ENCODE measurements at places on chromosomes 2 and 18.

DNA sequence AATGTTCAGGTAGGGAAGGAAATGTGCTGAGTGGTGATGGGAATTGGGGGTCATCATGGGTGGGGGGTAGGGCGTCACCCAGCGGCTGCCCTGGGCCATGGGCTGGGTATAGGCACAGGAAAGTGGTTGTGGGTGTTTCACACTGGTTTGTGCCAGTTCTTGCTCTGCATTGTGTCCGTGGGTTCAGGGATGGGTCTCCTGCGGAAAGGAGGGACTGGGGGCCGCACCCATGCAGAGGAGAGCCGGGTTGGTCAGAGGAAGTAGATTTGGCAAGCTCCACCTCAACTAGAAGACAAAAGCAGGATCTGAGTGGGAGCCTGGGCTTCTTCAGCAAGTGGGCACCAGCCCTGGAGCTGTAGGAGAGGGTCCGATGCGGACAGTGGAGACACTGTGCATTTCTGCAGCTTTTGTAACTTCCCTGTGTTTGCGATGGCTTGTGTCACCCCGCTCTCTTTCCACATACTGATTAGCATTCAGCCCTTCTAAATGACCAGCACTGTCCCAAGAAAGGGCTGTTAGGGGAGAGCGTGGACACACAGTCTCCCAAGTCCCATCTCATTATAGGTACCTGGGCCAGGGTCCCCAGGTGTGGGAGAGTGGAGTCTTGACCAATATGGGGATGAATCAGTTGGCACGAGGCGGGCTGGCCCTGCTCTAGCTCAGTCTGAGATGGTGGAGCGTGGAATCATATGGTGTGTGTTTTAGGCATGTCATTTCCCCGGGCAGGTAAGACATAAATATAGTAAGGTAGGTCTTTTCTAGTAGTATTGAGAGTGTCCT lies 67.2 kb downstream of the LRRFIP1 start:
- DNase-seq, result no peak

DNA sequence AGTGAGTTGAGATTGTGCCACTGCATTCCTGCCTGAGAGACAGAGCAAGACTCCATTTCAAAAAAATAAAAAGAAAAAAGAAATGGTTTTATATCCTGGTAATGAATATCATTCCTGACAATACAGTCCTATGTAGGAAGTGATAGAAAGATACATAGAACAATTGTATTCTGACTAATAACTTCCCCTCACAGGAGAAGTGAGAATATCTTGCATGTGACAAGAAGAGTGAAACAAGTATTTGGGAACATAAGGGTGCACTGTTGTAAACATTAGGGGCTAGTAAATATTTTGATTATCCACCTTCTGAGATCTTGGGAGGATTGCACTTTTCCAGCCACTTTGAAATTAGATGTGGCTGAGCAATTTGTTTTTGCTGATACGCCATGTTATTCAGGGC lies 40.7 kb downstream of the KLHL14 start:
- DNase-seq, result no peak

DNA sequence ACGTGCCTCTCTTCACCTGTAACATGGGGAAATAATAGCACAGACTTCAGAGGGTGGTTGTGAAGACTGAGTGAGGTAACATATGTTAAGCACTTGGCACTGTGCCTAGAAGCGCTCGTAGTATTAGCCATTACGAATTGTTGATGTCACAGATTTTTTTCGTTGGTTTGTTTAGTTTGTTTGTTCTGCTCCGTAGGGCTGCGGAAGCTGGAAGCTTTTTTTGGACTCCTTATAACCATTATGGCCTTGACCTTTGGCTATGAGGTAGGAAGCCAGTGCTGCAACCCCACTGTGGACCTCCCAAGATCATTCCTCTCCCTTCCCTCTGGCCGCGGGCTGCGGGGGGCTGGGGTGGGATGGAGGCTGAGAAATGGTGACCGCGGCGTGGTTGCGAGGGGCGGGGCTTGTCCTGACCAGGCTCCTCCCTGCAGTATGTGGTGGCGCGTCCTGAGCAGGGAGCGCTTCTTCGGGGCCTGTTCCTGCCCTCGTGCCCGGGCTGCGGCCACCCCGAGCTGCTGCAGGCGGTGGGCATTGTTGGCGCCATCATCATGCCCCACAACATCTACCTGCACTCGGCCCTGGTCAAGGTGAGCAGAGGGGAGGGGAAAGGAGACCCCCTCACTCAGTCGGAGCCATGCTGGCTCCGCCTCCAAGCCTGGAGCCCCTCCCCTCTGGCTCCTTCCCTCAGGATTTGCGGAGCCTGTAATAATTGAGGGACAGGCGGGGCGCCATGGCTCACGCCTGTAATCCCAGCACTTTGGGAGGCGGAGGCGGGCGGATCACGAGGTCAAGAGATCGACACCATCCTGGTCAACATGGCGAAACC lies 5.5 kb downstream of the SLC11A1 start:
- DNase-seq, result peak; percentile 61

GRCh38 chr2:183079139-183079775 lies 710 bp downstream of the DUSP19 start:
- DNase-seq, result no peak

DNA sequence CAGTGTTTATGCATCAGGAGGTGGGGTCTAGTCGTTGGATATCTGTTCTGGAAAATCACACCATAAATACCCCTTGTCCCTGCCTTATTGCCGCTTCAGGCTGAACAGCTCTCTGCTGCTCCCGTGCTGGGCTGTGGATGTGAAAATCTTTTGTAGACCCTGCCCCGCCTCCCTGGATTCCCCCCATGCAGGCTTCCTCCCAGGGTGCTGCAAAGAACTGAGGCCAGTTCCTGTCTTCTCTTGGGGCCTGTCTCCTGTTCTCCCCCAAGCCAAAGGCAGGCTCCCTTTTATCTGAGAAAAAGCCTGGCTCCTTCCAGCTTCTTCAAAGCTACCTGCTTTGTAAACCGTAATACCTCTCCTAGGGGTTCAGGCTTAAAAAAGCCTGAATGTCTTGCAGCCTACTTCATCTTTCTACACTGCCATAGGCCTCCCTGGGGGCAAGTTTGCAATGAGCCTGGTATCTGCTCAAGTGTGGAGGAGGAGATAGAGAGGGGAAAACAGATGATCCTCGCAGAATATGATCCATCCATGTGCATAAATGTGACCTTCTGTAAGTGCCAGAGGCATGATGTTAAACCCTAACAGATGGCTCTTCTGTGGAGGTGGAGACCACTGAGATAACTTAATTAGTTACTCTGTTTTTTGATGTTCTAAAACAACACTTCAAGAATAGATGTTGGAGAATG lies 55.3 kb downstream of the VWA3B start:
- no peak for DNase-seq

DNA sequence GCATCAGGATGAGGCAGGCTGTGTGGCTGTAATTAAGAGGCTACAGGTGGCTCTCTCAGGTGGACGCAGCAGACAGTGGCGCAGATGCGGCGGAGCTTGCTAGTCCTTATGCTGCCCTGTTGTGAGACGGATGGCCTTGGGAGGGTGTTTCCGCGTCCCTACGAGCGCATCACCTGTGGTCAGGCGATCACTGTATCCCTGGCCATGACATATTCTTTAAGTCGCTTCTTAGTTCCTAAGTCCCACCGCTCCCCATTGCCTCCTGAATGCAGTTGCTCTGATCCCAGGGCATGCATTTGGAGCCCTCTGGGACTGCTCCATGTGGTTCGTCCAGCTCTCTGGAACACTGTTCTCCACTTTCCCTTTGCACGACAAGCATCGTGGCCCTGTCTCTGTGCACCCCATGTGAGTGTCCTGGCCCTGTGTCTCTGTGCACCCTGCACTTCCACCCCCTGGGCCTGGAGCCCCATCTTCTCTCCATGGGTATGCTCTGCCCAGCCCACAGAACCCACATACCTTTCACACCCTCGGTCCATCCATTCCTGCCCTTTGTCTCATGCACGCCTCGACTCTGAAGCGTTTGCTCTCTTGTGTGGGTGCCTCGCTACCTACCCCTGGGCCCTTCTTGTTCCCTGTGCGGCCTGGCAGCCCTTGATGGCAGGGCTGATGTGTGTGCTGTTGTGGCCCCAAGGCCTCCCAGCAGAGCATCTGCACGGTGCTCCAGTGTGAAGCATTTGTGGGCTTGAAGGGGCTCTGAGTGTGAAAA lies 74.4 kb downstream of the SH3RF3 start:
- DNase-seq, result no peak

DNA sequence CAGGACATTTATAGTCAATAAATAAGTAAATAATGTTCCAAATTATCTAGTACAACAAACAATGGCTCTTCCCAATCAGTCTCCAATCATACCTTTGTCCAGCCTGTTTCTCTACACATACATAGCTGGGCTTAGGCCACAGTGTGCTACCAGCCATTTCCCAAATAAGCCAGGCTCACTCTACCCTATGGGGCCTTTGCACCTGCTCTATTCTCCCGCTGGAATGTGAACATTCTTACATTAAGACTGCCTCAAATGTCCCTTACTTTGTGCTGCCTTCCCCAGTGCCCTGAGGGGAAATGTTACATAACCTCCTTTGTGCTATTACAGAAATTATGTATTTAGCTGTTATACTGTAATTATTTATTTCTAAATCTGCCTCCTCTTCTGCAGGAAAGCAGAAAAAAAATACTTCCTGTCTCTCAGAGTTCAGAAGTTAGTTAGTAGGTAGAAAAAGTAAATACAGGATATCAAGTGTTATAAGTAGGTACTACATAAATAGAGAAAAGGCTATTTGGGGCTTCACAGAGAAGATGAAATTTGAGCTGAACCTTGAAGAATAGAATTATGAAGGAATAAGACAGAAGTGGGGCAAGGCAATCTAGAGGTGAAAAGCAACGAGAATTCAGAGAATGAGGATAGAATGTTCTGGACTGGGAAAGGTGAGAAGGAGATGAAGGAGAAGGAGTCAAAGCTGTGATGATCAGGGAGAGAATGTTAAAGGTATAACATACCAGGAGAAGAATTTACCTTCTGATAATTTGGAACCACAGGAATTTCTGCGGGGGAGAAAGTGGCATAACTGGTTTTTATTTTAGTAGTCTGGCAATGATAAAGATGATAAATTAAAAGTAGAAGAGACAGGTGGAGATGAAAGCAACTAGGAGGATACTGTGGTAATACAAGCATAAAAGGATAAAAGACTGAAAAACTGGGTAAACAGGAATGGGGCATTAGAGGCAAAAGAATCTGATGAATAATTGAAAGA lies 37.0 kb downstream of the ROCK1 start:
- no peak for DNase-seq

- DNase-seq, result no peak
These were observed 18.7 kb upstream of the CCDC102B start for GRCh38 chr18:68779169-68779568.

GRCh38 chr2:201966691-201967438 lies 66.8 kb upstream of the FZD7 start:
- DNase-seq, result no peak

GRCh38 chr2:20977520-20978180 lies 66.2 kb downstream of the APOB start:
- no peak for DNase-seq

GRCh38 chr2:100437751-100438150 lies 20.3 kb upstream of the CHST10 start:
- no peak for DNase-seq

DNA sequence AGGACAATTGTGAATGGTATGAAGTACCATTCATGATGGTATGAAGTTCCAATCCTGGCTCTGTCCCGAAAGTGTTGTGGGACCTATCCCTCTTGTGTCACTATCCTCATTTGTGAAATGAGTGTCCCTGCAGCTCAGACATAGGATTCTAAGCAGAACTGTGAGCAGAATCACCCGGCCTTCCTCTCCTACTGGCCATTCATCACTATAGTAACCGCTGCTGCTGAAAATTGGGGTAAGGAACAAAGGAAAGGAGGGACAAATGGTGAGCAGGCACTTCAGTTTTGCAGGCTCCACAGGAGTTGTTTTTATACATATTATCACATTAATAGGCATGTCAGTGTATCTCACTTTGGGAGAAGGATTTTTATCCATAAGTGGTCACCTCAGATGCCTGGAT lies 27.4 kb downstream of the SMYD1 start:
- no peak for DNase-seq

- DNase-seq, result no peak
These were observed 251.8 kb downstream of the INSIG2 start for GRCh38 chr2:118340103-118340502.

DNA sequence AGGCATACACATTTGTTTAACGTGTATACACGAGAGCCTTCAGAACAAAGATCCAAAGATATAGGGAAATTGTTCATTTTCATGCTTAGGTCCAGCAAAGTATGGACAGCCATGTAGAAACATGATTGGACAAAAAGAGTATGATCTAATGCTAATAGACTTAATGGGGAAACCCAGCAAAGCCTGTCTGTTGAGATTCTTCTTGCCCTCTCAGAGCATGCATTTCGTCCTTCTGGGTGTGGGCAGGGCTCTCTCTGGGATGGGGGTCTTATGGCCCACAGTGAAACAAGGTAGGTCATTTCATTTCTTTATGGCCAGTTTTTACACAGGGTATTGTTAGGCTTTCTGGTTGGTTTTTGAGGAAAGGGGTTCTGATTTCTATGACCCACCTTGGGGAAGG lies 124.4 kb downstream of the COMMD1 start:
- no peak for DNase-seq

GRCh38 chr2:133674433-133675331 lies 106.4 kb upstream of the NCKAP5 start:
- peak; percentile 7 for DNase-seq

- no peak for DNase-seq
These were observed at the start of gene RAB11FIP5 for GRCh38 chr2:73112913-73113854. RAB11FIP5 (minus strand) TSS chr2:73112948; CDS start chr2:73112777, 171 bp downstream.

DNA sequence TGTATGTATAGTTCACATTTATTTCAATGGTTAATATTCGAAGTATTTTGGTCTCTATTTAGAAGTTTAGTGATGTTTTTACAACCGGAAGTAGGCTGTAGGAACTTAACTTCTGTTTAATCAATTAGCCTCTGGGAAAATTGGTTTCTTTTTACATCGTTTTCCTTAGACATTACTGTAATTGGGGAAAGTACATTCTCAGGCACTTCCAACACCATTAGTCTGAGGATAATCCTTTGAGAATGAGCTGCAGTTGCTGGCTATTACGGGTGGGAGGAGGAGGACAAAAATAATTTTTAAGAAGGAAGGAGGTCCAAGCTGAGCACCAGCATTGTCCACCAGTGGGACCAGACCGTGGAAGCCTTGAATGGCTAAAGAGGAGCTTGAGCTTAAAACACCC lies 70.4 kb upstream of the ST3GAL5 start:
- DNase-seq, result no peak

- DNase-seq, result no peak
These were observed 37.6 kb upstream of the PMAIP1 start for GRCh38 chr18:59861963-59862819.

- no peak for DNase-seq
These were observed 559.9 kb upstream of the ID2 start for GRCh38 chr2:8121826-8122513.

DNA sequence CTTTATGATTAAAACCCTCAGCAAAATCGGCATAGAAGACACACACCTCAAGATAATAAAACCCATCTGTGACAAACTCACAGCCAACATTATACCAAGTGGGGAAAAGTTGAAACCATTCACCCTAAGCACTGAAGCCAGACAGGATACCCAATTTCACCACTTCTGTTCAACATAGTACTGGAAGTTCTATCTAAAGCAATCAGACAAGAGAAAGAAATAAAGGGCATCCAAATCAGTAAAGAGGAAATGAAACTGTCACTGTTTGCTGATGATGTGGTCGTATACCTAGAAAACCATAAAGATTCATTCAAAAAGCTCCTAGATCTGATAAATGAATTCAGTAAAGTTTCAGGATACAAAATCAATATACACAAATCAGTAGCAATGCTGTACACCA lies 16.4 kb upstream of the RPRD1A start:
- no peak for DNase-seq

GRCh38 chr2:174673440-174673839 lies 75.8 kb upstream of the WIPF1 start:
- no peak for DNase-seq

- no peak for DNase-seq
These were observed 563.9 kb downstream of the TMX3 start for GRCh38 chr18:68150961-68151360.

- DNase-seq, result no peak
These were observed 110.0 kb downstream of the TPGS2 start for GRCh38 chr18:36718705-36719328.
